Daoy (cell line): ENCODE measurements at places on chromosomes 6 and 20. TPM values are rescaled to one million over a fixed set of nuclear protein-coding genes. Genes with fewer than 3 reads are reported as not detected.

DNA sequence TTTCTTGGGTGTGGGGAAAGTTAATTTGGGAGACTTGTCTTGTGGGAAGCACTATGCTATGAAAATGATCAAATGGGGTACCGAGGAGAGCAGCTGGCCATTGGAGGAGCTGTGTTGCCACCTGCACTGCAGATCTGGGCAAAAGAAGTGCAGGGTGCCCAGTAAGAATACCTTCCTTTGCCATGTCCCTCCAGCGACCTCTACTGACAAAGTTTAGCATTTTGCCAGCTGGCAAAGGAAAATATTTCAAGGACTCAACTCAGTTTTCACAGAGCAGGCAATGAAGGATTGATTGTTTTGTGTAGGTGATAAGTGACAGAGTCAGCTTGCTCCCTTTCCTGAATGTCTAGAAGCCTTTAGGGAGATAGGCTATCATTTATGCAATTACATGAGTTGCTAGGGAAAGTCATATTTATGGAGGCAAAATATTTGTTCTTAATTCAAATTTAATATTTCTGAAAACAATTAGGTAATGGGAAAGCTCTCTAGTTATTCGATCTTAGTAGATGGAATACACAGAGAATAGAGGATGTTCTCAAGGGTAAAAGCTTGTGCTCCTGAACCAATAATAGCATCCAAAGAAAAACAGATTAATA, 118.4 kb downstream of the FARS2 start:
- peak; percentile 36 for DNase-seq

GRCh38 chr20:36262440-36262839, 26.2 kb downstream of the AAR2 start:
- no peak for DNase-seq

DNA sequence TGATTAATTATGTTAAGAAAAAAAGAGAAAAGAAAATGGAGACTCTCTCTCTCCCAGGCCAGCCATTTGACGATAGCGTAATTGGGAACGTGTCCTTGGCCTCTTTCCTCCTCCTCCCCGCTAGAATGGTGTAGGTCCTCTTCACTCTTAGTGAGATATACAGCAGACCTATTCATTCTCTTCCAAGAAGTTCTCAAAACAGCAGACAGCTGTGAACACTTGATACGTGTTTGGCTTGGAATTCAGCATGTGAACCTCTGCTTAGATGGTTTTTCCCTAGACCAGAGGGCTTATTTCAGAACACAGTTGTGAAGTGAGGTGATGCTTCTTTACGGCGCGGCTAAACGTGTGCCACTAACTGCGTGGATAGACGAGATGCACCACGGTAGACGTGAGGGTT, 32.6 kb upstream of the TULP4 start:
- no peak for DNase-seq

RSPH9 gene
- total RNA-seq = not detected in 2 replicates

- DNase-seq = peak; percentile 46
These were observed 460.2 kb upstream of the BTBD3 start for GRCh38 chr20:11457488-11457887.

OR12D3 gene
- total RNA-seq = not detected in 2 replicates

GRCh38 chr6:79073888-79074287, 4.2 kb downstream of the PHIP start:
- DNase-seq = no peak

DNA sequence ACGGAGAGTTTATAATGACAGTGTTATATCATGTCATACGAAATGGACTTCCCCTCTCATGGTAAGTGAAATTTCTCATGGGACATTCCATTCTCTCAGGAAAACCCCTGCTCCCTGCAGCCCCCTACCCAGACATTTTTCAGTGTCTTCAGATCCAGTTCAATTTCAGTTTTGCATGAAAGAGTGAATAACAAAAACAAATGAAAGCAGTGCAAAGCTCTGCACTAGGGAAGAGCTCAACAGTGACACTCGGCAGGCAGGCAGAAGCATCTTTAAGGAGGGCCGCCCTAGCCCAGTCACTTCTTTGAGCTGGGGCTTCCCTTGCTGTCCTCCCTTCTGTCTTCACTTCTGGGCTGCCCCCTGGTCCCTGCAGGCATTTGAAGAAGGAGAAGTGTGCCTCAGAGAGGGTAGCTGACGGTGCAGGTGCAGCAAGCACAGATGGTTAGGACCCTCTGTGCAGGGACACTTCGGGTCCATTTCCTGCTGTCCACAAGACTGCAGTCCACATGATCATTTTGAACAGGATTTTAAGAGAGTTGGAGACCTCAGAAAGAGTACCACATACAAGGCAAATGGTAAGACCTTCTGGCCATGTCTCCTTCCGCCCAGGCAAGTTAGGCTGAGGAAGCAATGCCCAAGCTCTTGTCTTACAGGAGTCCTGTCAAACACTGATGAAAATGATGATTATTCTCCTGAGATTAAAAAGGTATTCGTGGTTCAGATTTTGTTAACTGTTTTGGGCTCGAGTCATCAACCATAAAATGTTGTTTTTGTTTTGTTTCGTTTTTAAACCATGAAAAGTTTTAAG, 5.4 kb upstream of the DUSP22 start:
- DNase-seq = no peak

- no peak for DNase-seq
These were observed 68.3 kb downstream of the RIN2 start for GRCh38 chr20:19826179-19826914.

DNA sequence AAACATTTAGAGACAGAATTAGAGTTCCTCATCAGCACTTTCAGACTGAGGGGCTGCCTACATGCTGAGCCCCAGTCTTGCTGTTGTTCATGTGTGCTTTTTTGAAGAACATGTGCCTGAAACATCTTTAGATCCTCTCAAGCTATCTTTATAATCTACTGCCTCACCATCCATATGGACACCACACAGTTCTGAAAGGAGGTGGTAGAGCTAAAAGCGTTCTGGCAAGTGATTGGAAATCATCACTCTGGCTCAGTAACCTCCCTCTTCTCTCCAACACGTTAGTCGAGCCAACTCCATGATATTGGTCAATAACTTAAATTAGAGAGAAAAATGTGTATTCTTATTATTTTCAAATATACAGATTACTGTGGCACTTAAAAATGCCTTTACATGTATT, 40.6 kb downstream of the CLVS2 start:
- DNase-seq = no peak

DNA sequence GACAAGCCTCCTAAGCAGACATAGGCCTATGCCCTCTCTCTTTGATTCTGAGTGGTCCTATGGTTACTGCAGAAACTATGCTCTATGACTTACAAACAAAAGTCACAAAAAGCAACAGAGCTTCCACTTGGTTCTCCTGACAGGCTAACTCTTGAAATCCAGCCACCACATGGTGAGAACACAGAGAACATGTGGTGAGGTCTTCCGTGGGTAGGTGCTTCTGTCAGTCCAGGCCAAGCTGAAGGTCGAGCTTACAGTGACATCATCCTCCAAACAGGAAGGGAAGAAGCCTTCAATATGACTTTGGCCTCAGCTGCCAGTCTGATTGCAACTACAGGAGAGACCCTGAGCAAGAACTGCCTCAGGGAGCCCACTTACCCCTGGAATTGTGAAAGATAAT, 265.5 kb downstream of the TBX18 start:
- no peak for DNase-seq
